ENCODE measurements at places on chromosomes 12 and 14.
A peak's percentile ranks its signal among the peaks of the same experiment; 100 is the strongest.

DNA sequence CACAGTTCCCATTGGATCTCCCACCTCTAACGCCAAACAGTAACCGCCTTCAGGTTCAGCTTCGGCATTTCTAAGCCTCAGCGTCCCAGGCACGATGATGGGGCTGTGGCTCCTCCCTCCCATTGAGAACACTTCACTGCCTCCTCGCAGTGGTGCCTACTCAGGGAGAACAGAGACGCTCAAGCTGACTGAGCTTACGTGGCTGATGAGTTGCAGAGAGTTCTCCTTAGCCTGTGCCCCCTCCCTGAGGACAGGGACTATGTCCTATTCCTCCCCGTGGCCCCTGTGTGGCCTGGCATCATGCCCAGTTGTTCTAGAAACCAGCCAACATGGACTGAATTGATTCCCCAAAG is 87.0 kb downstream of the ITPK1 start:
- DNase-seq = no peak

GRCh38 chr12:65826353-65827171 is 2.3 kb downstream of the HMGA2 start:
- no peak for DNase-seq

DNA sequence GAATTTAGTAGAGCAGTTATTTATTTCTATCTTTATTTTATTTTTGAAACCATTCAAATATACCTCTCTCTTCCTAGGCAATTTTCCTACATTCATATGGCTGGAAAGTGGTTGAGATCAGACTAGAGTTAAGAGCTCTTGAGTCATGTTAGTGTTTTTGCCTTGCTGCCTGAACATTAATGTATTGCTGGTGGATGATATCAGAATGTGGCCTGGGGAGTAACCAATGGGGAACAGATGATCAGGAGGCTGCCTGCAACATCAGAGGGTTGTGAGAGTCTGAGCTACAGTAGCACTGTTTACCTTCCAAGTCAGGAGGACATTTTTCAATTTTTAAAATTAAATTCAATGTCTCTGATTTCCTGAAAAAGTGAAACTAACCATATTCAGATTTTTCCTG is 166.3 kb upstream of the TRHDE start:
- DNase-seq = no peak

GRCh38 chr12:12704593-12705230 is 8.7 kb upstream of the GPR19 start:
- no peak for DNase-seq

DNA sequence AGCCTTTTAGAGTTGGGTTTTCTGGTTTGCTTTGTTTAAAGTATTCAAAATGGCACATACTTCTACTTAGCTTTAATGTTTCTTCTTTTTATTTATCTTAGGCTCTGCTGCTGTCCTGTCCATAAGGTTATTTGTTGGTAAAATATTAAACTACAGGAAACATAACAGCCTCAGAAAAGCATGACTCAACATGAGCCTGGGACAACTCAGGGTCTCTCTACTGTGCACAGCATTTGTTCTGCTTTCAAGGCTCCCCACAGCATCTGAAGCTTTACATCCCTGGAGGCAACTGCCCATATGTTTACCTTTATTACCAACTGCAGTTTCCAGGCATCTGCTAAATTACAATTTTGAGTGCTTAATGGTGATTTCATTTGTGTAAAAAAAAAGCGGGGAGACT is 954.2 kb upstream of the FBXO33 start:
- no peak for DNase-seq

- DNase-seq = peak; percentile 84
Observed at GRCh38 chr12:16347391-16348298, at the start of gene MGST1. Gene MGST1 (plus strand): TSS chr12:16347645. CDS start chr12:16354253, 6,608 bp downstream.

DNA sequence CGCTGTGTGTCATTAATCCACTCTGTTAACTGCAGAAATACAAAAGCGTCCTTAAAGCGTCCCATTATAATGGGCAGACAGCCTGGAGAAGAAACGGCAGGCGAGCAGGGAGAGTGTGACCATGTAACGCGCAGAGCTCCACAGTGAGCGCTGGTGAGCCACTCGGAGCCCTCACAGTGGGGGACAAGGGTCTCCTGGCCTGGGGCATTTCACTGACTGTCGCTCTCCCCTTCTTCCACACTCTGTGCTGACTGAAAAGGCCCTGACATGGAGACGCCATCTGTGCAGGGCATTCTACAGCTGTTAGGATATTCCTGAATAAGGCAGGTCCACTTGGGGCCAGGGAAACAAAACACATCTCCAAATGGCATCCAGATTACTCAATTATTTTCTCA is 24.2 kb downstream of the CCDC92 start:
- DNase-seq = no peak

- no peak for DNase-seq
Observed at GRCh38 chr12:4663971-4664505, 15.1 kb downstream of the NDUFA9 start.

DNA sequence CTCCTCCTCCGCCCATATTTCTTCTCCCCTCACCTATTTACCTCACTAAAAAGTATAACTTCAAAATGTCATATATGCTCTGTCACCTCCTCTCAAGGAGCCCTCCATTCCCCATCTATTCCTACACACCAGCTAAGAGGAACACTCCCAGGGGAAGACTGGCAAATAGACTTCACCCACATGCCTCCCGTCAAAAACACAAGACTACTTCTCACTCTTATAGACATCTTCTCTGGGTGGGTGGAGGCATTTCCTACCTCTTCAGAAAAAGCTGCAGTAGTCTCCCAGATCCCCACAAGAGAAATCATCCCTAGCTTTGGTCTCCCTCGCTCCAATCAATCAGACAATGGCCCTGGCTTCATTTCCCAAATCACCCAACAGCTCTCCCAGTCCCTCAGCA is 66.2 kb downstream of the MOK start:
- DNase-seq = no peak

GRCh38 chr12:7961395-7962178 is 25.6 kb upstream of the SLC2A3 start:
- no peak for DNase-seq

- DNase-seq = no peak
Observed at GRCh38 chr12:73632191-73632590, 905.4 kb upstream of the ATXN7L3B start.

GRCh38 chr12:48932878-48933277 is 7.6 kb upstream of the FKBP11 start:
- no peak for DNase-seq

DNA sequence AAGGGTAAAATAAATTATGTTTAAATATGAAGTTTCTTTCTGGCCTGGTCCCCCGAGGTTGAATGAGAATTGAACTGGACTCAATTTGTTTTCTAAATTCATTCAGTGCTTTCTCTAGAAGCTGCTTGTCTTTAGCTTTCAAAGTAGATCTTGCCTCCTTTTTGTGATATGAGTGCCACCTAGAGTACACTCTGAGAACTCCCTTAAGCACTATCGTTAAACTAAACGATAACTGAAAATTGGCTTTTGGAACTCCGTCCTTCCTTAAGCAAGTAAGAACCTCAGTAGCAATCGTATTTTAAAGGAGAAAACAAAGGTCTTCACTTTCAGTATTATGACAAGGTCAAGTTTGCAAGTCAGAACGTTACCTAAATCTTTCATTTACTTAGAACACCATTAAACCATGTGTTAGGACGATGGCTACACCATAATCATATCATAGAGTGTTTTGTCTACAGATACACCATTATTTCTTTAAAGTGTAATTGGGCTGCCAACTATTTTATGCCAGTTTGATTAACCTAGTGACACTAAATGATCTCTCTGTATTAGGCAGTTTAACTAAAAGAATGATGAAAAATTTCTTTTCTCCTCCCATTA is 364.8 kb downstream of the SNAPC1 start:
- DNase-seq = no peak

- DNase-seq = no peak
Observed at GRCh38 chr12:1590221-1590979, 4.0 kb downstream of the FBXL14 start.

DNA sequence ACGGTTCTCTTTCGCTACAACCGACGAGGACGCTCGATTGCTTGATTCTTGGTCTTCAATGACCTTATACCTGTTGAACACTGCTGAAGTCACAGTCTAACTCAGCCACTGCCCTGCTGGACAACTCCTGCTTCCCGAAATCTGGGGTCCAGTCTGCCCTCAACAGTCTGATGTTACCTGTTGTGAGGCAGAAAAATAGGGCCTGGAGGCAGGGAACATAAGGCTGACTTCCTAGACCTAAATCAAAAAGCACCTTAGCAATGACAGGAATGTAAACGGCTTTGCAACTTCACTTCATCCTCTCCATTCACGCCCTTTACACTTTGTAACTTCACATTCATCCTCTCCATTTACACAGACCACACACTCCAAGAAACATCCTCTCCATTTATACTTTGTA is 597 bp upstream of the GLTP start:
- no peak for DNase-seq

- DNase-seq = no peak
Observed at GRCh38 chr12:5535541-5535940, 103.6 kb downstream of the NTF3 start.

DNA sequence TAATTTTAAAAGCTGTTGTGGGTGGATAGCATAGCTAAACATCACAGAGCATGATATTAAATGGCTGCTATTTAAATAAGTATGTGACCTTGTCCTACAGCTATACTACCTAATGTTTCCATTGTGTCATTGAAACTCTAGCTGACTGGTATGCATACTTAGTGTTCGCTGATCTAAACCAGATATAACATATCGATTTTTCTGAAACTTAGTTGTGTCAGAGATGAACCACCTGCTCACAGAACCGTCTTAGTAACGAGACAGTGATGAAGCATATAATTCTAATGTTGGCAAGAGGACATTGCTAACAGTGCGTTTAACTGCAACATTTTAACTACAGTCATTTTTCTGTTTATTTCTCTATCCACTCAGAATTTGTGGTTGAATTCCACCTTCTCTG is 36.1 kb upstream of the NUAK1 start:
- DNase-seq = no peak

GRCh38 chr14:99548871-99549515 is 55.0 kb downstream of the CCDC85C start:
- DNase-seq = no peak

GRCh38 chr12:121788176-121788818 is 5.2 kb downstream of the RHOF start:
- no peak for DNase-seq

DNA sequence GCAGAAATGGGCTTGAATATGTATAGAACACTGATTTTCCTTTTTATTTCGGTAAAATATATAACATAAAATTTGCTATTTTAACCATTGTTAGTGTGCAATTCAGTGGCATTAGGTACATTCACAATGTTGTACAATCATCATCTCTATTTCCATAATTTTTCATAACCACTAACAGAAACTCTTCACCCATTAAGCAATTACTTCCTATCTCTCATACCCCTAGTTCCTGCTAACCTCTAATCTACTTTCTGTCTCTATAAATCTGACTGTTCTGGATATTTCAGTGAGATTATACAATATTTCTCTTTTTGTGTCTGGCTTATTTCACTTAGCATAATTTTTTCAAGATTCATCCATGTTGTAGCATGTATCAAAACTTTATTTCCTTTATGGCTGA is 8.9 kb upstream of the RNF212B start:
- DNase-seq = no peak

GRCh38 chr12:44247588-44247987 is 411.7 kb downstream of the TMEM117 start:
- no peak for DNase-seq

- no peak for DNase-seq
Observed at GRCh38 chr12:129036135-129036534, 182.9 kb downstream of the GLT1D1 start.

- no peak for DNase-seq
Observed at GRCh38 chr14:66284346-66284745, 201.8 kb upstream of the CCDC196 start.

- peak; percentile 55 for DNase-seq
Observed at GRCh38 chr14:104111301-104112112, 26.0 kb downstream of the ASPG start.

DNA sequence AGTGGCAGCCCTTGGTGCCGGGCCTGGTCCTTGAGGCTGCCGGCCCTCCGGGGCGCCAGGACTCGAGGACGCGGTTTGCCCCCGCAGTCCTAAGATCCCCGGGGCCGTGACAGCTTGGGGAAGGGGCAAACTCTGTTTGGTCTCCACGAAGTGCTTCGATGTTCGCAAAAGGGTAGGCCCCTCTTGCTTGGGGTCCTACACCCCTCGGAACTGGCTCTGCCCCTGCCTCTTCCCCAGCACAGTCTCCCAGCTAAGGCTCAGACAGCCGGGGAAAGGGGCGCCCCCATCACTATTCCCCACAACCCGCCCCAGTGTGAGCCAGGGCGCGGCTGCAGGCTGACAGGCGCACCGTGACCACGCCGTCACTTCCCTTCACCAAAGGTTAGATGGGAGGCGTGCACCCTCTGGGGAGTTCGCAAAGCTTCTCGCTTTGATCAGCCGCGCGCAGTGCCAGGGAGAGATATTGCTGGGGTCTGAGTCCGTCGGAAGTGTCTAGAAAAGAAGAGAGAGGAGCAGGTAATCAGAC is 7.2 kb upstream of the OTX2 start:
- DNase-seq = no peak
